Stimulated activated CD4-positive, alpha-beta T cell treated with anti-CD3 and anti-CD28 coated beads, Interleukin-1b, Interleukin-23, amount 100 ng/mL, for 1 hour (primary cell): ENCODE measurements at places on chromosomes 7 and 10.

- DNase-seq: no peak
These were observed 222.1 kb downstream of the GLI3 start for GRCh38 chr7:42014625-42015618.

DNA sequence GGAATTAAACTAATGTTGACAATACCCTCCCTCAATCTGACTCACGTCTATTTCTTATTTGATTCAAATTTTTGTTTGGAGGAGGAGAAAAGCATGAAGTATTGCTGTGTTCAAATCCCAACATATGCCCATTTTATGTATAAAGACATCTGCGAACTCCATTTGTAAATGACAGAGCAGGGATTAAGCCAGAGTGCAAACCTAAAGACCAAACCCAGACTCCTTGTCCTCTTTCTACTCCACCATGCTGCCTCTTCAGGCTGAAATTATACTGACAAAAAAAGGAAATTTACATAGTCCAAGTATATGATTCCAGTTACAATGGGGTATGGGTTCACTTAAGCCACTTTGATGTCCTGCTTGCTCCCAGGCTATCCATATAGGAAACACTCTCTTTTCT lies 383.1 kb downstream of the ADRA2A start:
- no peak for DNase-seq

DNA sequence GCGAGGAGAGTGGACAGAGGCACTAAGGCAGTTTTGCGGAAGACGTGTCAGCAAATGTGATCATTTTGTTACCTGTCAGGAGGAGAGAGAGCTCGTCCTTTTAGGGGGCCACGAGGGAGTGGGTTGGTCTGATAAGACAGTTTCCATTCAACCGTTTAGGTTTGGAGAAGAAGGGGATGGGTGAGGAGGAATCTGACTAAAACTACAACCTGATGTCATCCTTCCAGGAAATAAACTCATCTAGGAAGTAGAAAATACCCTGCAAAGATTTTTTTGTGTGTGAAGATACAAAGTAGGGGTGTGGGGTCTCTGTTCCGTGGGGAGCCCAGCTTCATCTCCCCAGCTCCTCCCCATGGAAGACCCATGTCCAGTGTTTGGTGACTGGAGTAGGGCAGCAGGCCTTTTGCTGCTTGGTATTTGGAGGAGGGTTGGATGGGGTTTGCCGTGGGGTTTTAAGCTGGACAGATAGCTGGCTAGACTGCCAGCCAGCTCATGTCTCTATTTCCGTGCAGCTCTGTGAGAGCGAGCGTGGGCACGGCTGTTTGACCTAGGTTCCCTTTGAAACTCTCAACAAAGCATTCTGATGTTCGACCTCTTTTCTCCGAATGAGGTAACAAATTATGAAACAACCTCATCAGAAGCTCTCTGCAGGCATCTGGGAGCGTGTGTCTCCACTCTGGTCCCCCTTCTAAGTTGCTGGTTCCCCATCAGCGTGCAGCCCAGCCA lies 136.0 kb upstream of the TCF7L2 start:
- DNase-seq: no peak

GRCh38 chr10:19815731-19816410 lies 361 bp upstream of the PLXDC2 start:
- DNase-seq: no peak

DNA sequence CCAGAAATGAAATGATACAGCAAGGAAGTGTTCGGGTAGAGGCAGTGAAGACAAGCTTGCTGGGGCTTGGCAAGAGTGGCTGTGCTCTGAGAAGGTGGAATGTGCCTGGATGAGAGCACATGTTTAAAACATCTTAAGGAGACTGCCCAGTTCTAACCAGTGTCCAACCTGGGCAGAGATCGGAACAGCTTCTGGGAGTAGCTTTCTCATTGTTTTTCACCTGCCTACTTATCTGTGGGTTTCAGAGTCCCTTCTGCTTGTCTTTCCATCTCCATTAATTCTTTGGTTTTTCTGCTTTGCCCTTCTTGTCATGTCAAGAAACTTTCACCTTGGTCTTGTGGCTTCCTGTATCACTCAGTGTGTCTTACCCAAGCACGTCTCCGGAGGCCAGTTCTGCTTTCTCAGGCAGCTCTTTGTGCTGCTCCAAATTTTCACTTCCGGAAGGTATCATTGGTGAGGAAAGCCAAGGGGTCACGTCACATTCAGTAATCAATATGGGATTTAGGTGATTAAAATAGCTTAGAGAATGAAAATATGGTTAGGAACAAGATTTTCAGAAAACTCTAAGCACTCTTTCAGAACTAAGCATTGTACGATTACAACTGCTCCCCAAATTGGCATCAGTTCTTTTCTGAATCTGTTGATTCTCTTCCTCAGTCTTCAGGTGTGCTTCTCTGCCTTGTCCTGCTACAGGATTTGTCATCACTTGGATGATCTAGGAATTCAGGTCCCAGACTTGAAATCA lies 5.5 kb upstream of the LAMB4 start:
- no peak for DNase-seq

DNA sequence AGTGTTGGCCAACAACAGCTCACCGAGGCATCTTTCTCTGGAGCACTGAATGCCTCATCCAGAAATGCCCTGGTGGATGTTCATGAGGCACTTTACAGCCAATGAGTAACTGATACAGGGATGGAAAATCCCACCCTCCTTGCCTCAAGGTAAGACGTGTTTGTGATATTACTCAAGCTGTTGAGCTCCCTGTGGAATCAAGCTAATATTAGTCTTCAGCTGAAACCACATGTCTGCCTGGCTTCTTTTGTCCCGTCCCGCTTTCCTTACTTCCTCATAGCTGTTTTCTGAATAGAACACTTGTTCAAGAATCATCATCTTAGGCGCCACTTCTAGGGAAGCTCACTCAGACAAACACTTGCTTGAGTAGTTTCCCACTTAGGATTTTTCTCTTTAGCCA lies 422.4 kb downstream of the INHBA start:
- no peak for DNase-seq

DNA sequence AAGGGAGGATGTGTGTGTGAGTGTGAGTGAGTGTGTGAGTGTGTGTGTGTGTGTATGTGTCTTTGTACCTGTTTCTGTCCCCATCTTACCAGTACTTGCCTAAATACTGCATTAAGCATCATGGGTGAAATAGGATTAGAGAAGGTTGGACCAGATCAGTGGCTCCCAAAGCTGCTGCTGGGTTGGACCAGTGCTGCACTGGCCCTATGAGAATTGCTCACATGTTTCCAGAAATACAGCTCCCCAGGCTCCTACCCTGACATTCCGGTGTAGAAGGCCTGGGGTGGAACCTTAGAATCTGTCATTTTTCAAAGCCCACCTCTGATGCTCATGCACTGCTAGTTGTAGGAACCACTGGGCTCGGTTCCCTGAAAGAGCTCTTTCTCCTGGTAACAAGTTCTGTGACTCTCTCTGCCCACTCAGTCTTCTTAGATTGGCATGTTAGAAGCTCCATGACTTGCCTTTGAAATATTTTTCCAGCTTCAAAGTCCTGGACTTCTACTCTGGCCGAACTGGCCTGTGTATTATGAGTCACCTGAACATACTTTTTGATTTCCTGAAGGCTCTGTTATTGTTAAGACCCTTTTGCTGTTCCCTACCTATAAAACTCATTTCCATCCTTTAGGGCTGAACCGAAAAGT lies 224.7 kb downstream of the CUX1 start:
- DNase-seq: no peak

GRCh38 chr10:127935071-127935561 lies 28.2 kb downstream of the PTPRE start:
- DNase-seq: no peak

DNA sequence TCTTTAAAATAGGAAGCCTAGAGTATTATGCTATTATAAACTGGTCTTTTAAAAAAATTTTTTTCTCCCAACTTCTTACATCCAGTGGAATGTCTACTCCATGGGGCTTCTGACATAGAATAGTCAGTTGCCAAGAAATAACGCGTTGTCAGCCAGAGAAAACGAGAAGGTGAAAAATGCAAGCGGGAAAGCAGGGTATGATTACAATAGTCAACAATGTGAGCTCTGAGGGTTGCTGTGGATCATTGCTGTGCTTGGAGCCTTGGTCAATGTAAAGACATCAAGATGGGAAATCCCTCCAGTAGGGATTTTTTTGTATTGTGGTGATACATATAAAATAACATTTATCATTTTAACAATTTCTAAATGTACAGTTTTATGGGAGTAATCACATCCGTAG lies 27.6 kb upstream of the PLPP4 start:
- no peak for DNase-seq

GRCh38 chr7:110938165-110938564 lies 152.8 kb upstream of the LRRN3 start:
- no peak for DNase-seq

DNA sequence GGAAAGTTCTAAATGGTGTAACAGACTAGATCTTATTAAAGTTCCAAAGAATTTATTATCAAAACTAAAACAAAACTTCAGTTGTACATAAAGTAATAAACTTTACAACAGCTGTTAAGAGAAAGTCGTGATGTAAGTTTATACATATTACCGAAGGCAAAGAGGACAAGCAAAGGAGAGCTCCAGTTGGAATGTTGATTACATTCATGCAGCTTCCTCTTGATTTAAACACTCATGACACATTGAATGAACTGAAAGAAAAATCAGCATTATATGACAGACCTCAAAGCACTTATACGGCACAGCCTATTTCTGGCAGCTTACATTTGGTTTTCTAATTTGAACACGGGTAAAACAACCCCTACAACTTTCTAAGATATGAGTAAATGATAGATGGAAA lies 13.6 kb downstream of the SRI start:
- no peak for DNase-seq

DNA sequence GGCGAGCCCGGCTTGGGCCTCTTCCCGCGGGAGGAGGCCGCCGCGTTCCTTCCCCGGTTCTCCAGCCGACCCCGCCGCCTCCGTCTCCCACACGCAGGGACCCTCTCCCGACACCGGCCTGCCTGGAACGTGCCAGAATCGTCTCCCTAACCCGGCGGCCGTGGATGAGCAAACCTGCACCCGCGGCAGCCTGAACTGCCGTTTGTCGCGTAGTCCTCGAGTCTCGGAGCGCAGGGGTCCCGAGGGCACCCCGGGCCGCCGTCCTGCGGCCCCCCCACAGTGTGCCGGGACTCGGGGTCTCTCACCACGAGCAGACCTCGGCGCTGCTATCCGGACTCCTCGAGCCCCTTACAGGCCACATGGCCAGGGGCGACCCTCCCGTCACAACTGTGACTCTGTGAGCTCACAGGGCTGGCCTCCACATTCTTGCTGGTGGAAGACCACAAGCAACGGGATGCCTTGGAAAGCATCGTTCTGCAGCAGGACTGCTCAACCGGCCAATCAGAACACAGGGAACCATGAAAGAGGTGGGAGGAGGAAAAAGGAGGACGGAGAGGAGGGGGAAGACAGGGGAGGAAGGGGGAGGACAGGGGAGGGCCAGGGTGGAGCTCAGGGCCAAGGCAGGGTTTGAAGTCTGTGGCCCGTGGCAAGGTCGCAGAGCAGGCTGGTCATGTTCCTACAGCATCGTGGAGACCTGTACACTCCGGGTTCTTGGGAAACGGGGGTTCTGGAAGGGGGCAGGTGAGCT lies 276.9 kb downstream of the DNAJB6 start:
- no peak for DNase-seq

DNA sequence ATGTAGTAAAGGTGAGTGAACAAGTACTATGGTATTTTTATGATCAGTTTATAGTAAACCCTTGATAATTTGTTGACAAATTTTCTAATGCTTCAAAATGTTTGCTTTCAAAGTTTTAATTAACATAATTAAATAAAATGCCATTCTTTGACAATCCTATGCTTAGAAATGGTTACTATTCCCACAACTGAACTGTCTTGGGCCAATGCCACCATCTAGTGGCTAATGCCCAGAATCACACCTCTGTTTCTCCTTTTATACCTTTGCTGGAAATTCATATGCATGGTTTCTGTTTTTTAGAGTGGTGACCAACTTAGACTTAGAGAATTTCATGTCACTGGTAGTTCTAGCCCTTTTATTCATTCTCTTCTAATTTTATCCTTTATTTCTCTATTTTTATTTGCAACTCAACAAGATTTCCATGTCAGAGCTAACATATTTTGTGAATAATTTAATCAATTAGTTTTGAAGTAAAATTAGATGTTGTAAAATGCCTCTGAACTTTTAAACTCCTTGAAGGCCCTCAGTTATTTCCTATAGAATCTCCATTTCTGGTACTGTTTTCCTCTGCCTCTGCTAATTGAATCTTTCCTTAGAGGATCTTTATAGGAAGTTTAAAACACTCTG lies 31.1 kb downstream of the PCGF5 start:
- DNase-seq: peak; percentile 5

- no peak for DNase-seq
These were observed 519.1 kb upstream of the AUTS2 start for GRCh38 chr7:69078997-69079769.

- no peak for DNase-seq
These were observed 317.5 kb upstream of the SEMA3A start for GRCh38 chr7:84512055-84512454.

DNA sequence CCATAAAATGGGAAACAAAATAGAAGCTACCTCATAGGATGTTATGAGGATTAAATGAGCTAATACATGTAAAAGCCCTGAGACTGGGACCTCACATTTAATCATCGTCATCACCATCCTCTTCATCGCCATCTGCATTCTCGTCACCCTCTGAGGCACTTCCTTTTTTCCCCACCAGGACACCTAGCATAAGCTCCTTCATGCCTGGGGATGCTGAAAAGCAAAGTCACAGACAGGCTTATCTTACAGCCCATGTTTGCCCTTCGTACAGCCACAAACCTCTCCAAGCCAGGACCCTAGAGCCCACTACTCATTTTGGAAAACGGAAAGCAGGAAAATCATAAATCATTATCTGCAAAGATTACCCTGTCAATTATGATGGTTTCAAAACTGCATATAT lies 249.6 kb downstream of the GPAM start:
- DNase-seq: no peak

DNA sequence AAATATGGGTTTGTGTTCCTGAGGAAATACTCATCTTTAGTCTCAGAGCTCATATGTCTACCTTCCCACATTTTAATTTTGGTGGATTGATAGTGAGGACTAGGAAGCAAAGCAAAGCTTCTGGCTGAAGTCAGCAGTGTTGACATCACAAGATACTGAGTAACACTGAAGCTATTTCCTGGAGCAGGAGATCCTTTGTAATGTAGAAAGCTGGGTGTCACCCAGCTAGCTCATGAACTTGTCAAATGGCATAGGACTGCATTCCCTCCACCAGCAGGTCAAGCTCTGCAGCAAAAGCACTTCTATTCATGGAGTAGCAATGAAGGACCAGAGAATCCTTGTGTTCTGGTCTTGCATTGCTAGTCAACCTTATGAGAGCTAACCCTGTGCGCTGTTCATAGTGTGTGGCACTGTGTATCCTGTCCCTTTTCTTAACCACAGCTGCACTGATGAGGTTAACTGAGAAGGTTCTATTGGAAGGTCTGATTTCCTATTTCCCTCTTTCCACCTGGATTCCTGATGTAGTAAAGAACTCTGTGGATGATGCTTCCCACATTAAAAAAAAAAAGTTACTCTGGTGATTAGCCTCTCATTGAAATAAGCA lies 94.8 kb upstream of the ZNF804B start:
- no peak for DNase-seq

GRCh38 chr7:75734586-75735458 lies 3.9 kb downstream of the HIP1 start:
- DNase-seq: no peak
